ENCODE measurements at places on chromosomes 5 and 9.

DNA sequence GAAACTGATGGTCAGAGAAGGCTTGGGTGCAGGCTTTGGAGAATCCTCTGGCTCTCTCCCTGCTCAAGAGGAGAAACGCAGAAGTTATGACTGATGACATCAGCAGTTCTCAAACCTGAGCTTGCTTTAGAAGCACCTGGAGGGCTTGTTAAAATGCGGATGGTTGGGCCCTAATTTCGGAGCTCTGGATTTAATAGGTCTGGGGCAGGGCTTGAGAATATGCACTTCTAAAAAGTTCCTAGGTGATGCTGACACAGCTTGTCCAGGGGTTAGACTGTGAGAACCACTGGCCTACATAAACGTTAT lies 26.4 kb downstream of the TBC1D2 start:
- H3K36me3 ChIP-seq = peaks cover 10% of the 10 kb centered on the region
- no peak for DNase-seq

GRCh38 chr5:175542232-175542965 lies 64.0 kb downstream of the SFXN1 start:
- H3K4me3 ChIP-seq = no peak overlapping the region
- no peaks in the 10 kb centered on the region for H3K36me3 ChIP-seq
- H3K27me3 ChIP-seq = no peaks in the 10 kb centered on the region
- no peak overlapping the region for H3K27ac ChIP-seq

DNA sequence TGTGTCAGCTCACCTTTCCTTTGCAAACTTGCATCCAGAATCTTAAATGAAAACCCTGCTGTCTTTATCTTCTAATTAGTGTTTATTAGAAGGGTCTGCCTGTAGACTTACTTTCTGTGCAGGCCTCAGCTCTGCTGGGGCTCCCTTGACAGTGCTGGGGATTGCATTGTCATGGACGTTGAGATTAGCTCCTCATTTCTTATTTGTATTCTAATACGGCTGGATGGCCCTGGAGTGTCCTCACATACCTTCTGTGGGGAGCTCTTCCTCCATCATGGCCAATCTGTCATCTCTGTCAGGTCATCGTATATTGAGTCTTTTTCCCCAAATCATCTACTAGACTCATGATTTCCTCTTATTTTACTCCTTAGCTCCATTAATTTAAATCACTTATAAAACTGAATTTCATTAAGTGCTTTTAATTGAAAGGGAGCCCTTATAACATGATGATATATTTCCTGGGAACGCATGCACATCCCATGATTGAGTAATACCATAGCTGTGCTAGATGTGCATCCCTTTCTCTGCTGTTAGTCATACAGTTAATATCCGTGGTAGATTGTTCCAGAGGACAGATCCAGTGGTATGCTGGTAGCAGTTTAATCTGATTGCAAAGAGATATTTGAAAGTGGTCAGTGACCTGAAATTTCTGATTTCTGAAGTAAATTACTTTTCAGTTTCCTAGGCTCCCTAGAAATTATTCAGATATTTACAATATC lies 61.6 kb downstream of the ICE1 start:
- H3K4me3 ChIP-seq = no peak overlapping the region
- no peak overlapping the region for H3K27ac ChIP-seq
- H3K27me3 ChIP-seq = no peaks in the 10 kb centered on the region

DNA sequence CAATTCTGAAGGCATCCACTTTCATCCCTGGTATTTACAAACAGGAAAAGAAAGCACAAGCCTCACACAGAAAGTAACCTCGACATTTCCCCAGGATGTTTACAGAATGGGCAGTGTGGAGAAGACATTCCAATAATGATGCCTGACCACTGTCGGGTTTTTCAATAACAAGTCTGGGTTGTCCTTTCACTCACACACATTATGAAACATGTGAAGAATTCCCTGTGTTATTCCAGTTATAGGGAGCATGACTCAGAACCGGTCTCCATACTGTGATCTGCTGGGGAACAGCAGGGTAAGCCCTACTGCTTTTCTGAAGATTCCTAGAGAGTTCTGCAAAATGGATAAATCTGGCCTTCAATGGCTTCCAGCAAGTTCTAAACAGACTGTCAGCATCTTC lies 155.3 kb downstream of the ADAMTS12 start:
- H3K4me3 ChIP-seq = no peak overlapping the region
- H3K27ac ChIP-seq = no peak overlapping the region
- no peaks in the 10 kb centered on the region for H3K27me3 ChIP-seq
- no peaks in the 10 kb centered on the region for H3K4me1 ChIP-seq
- H3K36me3 ChIP-seq = no peaks in the 10 kb centered on the region

DNA sequence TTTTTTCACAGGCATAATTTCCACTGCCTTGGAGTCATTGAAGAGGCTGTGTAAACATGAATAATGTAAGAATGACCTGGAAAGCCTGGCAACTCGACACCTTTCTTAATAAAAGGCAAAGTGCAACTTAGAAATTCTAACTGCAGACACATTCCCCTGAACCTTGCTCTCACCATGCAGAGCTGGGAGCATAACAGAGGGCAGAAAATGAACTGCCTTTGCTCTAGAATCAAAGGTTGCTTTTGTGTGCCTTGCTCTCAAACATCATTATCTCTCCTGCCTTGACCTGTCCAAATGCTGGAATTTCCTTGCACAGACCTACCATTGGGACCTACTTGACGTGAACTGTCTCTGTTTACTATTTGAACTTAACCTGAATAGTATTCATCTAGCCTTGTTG lies 462.0 kb upstream of the ZNF462 start:
- H3K4me1 ChIP-seq = no peaks in the 10 kb centered on the region
- no peaks in the 10 kb centered on the region for H3K36me3 ChIP-seq

GRCh38 chr5:139188558-139189270 lies 9.5 kb downstream of the SIL1 start:
- H3K4me3 ChIP-seq = no peak overlapping the region
- H3K27ac ChIP-seq = no peak overlapping the region
- H3K4me1 ChIP-seq = peaks cover 3% of the 10 kb centered on the region
- peaks cover 10% of the 10 kb centered on the region for H3K36me3 ChIP-seq
- no peak for DNase-seq

DNA sequence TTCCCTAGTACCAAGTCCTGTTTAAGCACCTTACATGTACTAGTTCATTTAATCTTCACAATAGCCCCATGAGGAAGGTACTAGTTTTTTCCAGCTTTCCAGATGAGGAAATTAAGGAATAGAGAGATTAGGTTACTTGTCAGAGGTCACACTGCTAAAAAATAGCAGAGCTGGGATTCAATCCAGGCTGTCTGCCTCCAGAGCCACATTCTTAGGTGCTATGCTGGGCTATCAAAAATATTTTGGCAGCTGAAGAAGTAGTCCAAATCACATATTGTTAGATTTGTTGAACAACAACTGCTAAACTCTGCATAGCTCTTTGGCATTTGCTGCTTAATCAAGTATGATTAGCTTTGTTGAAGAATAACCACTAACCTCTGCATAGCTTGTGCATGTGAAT lies 591.5 kb upstream of the KLF4 start:
- no peak overlapping the region for H3K27ac ChIP-seq
- no peak overlapping the region for H3K4me3 ChIP-seq
- H3K4me1 ChIP-seq = no peaks in the 10 kb centered on the region
- peaks cover 16% of the 10 kb centered on the region for H3K27me3 ChIP-seq
- H3K36me3 ChIP-seq = no peaks in the 10 kb centered on the region

DNA sequence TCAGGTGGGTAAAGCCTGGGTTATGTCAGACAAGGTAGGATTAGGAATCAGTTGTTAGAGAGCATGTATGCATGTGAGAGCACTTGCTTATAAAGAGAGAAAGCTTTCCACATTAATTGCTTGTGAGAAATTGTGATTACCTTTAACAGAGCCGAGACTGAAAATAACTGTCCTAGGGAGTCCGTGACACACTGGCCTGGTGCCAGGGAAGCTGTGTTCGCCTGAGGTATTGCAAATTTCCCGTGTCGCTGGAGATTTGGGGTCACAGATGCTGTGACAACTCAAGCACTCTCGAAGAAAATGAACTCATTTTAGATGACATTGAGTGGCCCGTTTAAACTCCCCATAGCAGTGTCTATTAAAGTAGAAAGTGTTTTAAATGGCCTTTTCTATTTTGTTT lies 9.6 kb downstream of the SLC1A1 start:
- H3K27ac ChIP-seq = no peak overlapping the region
- H3K4me1 ChIP-seq = no peaks in the 10 kb centered on the region
- no peak overlapping the region for H3K4me3 ChIP-seq
- H3K36me3 ChIP-seq = no peaks in the 10 kb centered on the region
- DNase-seq = no peak

DNA sequence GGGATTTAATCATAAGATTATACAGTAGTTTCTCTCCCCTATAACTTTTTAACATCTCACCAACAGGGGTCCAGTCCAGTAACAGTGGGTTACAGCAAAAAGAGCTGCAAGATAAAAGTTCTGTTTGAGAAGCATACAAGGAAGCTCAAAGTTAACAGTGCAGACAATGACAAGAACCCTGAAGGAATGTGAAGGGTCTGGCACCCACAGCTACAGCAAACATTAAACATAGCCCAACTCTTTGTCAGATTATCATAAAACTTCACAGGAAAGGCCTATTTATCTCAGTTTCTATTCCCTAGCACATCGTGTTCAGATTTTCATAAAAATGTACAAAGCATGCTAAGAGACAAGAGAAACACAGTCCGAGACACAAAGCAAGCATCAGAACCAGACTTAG lies 309.4 kb downstream of the DIRAS2 start:
- H3K36me3 ChIP-seq = no peaks in the 10 kb centered on the region
- no peak overlapping the region for H3K27ac ChIP-seq
- no peaks in the 10 kb centered on the region for H3K27me3 ChIP-seq

GRCh38 chr5:15203376-15203775 lies 296.6 kb upstream of the FBXL7 start:
- H3K4me3 ChIP-seq = no peak overlapping the region
- H3K36me3 ChIP-seq = no peaks in the 10 kb centered on the region
- no peaks in the 10 kb centered on the region for H3K27me3 ChIP-seq
- H3K27ac ChIP-seq = no peak overlapping the region
- no peak for DNase-seq
- H3K4me1 ChIP-seq = no peaks in the 10 kb centered on the region

DNA sequence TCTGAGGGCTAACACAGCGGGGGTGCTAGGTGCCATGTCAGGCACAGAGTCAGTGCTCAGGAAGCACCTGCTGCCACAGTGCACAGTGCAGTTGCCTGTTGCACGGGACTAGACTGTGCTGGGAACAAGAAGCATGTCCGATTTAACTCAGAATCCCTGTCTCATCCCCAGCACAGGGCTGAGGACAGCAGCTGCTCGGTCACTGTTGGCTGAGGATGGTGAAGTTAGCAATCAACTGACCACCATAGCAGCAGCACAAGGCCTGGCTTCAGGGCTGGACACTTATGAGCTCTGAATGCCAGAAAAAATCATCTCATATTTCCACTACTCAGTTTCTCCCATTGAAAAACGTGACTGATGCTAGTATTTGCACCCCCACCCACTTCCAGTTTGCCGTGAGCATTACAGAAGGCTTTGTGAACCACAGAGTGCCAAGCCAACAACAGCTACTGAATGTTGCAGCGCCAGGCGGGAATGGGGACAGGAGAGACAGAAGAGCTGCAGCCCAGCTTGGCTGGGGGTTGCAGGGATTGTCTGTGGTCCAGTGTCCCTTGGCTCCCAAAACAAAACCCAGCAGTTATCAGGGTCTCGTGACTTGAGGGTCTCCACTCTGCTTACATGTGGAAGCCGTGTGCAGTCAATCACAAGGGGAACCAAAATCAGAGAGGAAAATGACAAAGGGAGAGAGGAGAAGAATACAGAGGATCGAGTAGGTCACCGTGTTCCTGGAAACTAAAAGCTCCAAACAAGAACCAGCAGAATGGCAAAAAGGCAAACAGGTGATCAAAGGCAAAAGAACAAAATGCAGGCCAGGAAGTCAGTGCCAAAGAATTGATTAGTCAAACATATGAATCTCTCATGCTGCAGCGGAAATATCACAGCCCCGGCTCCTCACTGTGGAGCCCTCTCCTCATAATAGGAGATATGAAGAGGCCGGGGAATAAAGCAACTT lies 155.6 kb downstream of the CRB2 start:
- H3K36me3 ChIP-seq = no peaks in the 10 kb centered on the region
- H3K27ac ChIP-seq = no peak overlapping the region
- DNase-seq = no peak
- peaks cover 2% of the 10 kb centered on the region for H3K4me1 ChIP-seq

- no peak overlapping the region for H3K4me3 ChIP-seq
- no peaks in the 10 kb centered on the region for H3K4me1 ChIP-seq
- H3K27me3 ChIP-seq = no peaks in the 10 kb centered on the region
- peak overlapping the region; percentile 67 for H3K27ac ChIP-seq
These were observed 126.1 kb upstream of the PAPPA start for GRCh38 chr9:116027511-116027910.

GRCh38 chr9:21688108-21689102 lies 114.0 kb upstream of the MTAP start:
- peaks cover 5% of the 10 kb centered on the region for H3K27me3 ChIP-seq
- no peak overlapping the region for H3K27ac ChIP-seq
- H3K4me3 ChIP-seq = peak overlapping the region; percentile 42
- H3K36me3 ChIP-seq = no peaks in the 10 kb centered on the region

DNA sequence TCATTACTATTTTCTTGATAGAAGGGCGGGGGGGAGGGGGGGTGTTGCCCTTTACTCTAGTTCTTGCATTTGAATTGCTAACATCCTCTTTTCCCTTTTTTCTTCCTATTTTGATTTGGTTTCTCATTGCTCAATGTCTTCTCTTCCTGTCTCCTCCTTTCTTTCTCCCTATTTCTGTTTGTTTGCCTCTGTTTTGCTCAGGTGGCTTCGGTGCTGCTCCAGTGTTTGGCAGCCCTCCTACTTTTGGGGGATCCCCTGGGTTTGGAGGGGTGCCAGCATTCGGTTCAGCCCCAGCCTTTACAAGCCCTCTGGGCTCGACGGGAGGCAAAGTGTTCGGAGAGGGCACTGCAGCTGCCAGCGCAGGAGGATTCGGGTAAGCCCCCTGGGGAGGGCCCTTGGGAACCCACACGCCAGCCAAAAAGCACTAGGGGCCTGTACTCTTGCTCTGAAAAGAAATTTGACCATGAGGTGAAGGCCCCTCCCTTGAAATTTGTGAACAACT lies 48.3 kb downstream of the FAM78A start:
- no peak overlapping the region for H3K27ac ChIP-seq
- no peak for DNase-seq
- peaks cover 11% of the 10 kb centered on the region for H3K36me3 ChIP-seq

DNA sequence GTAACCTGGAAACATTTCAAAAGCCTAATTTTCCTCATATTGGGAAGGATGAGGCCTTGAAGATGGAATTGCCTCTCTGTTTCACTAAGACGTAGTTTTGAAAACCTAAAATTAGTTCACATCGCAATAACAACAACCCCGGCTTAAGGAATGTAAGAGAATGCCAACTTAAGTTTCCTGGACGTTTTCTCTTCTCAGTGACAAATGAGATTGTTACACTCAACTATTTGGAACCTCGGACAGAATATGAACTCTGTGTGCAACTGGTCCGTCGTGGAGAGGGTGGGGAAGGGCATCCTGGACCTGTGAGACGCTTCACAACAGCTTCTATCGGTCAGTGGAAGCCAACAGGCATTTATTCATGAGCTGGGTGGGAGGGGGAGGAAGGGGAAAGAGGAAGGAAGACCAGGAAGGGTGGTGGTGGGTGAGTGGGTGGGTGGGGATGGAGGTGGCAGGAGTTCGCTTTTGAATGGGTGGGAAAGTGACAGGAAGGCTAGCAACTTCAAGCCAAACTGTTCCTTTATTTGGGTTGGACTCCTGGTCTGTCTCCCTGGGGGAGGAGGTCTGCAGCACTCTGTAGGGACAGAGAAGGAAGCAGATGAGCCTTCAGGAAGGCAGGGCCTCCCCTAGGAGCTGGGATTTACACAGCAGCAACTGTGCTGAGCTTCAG lies 83.4 kb downstream of the TEK start:
- H3K4me1 ChIP-seq = no peaks in the 10 kb centered on the region
- H3K27me3 ChIP-seq = no peaks in the 10 kb centered on the region
- DNase-seq = no peak

- H3K36me3 ChIP-seq = peaks cover 34% of the 10 kb centered on the region
- H3K27me3 ChIP-seq = no peaks in the 10 kb centered on the region
- no peak overlapping the region for H3K4me3 ChIP-seq
- 0 out of 2 replicates have a peak, but pooled peaks cover 5% of the 10 kb centered on the region for H3K4me1 ChIP-seq
- no peak overlapping the region for H3K27ac ChIP-seq
These were observed 3.5 kb downstream of the IRF1 start for GRCh38 chr5:132487095-132487428.
